ENCODE measurements at places on chromosomes 6 and 20.
A peak's percentile ranks its signal among the peaks of the same experiment; 100 is the strongest.

DNA sequence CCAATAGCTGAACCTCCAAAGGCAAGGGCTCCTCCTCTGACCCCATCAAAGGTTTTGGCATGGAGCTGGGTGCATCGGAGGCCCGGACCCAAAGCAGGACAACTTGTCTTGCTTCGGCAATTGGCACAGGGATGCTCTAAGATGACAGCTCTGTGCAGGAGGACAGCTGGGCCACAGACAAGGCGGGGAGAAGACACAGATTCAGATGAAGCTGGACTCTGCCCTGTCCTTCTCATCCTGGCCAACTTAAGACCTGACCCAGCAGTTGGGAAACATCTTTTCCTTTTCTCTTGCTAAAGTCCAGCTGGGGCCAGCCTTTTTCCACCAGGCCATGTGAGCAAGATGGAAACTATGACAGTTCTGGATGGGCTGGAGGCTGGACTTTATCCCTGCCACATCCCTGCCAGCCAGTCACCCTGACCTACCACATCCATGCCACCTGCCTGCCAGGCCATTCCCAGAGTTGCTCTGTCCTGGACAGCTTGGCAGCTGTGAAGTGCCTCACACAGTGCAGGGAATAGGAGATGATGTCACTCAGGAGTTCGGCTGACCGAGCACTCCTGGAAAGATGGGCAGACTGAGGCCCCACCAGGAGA, 12.7 kb upstream of the PSMF1 start:
- no peak for DNase-seq

DNA sequence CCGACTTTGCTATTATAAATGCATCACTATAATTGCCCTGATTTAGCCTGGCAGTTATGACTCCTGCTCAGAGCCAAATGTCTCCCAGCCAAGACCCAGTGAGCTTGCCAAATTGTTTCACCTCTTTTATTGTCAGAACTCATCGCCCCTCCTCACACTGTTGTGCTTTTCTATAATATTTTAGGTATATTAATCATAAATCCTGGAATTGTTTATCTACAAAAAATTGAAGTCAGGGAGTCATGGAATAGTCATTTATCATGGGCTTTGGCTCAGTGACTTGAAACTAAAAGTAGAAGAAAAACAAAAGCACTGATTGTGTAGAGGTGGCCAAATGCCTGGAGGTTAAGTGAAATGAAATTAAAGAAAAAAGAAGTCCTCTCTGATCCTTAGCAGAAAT, 85.6 kb downstream of the PFDN4 start:
- no peak for DNase-seq

GRCh38 chr6:148761527-148762011, 14.7 kb downstream of the UST start:
- DNase-seq, result peak; percentile 44

DNA sequence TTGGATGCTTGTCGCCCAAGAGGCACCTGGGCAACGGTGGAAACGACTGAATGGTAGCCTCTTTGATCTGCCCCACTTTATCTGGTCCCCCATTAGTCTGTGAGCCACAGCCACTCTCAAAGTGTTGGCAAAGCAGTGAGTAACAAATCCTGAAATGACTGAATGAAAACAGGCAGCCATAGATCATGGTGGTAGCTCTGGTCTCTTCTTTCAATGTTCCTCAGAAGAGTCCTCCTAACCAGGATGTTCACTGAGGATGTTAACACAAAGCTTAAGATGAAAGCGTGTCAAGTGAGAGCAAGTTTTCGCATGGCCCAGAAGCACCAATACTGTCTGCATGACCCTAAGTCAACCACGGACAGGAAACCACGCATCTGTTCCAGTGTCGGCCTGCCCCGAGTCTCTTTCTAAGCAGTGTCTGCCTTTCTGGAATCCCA, 107.3 kb downstream of the IRF4 start:
- DNase-seq, result peak; percentile 68

- no peak for DNase-seq
Observed at GRCh38 chr6:16776394-16777017, 15.2 kb upstream of the ATXN1 start.

GRCh38 chr20:63889241-63890200, 5.4 kb upstream of the DNAJC5 start:
- no peak for DNase-seq

DNA sequence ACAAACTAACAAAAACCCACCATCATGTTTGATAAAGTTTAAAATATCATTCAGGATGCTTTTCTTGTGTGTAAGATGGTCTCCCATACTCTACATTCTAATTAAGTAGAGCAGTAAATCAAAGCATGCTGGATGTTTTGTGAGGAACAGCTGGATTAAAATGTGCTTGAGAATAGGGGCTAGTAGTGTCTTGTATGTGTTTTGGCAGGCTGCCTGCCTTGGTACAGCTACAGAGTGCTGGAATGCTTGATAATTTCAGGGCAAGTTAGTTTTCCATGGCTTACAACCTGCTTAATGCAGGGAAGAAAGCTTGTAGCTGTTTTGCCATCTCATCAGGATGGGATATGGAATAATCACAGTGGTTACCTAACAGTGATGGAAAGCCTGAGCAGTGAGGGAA, 636.6 kb upstream of the MMS22L start:
- no peak for DNase-seq

DNA sequence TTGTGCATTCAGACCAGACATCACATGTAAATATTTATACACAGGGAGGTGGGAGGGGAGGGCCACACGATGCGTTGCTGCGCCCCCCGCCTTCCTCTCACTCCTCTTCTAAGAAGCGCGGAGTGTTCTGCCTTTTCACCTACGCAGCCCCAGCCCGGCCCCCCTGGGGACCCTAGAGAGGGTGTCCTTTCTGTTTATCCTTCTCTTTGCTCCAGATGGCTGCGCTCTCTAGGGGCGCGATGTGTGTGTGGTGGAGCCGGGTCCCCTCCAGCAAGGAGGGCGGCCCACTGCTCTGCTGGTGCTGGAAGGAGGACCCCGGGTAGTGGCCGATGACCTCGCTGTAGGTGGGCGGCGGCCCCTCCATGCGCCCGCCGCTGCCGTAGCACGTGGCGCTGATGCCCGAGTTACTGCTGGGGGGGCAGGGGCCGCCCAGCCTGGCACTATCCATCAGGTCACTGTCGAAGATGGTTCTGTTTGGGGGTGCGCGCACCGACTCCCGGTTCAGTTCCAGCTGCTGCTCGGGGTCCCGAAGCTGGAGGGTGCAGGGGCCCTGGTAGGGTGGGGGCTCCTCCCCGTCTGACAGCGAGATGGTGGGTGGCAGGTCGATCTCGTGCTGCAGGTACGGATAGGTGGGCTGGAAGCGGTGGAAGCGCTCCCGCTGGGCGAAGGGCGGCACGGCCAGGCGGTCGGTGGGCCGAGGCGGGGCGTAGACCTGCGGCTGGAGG, 31.8 kb upstream of the ZBP1 start:
- no peak for DNase-seq

GRCh38 chr6:118377711-118378414, 170.2 kb upstream of the PLN start:
- no peak for DNase-seq

DNA sequence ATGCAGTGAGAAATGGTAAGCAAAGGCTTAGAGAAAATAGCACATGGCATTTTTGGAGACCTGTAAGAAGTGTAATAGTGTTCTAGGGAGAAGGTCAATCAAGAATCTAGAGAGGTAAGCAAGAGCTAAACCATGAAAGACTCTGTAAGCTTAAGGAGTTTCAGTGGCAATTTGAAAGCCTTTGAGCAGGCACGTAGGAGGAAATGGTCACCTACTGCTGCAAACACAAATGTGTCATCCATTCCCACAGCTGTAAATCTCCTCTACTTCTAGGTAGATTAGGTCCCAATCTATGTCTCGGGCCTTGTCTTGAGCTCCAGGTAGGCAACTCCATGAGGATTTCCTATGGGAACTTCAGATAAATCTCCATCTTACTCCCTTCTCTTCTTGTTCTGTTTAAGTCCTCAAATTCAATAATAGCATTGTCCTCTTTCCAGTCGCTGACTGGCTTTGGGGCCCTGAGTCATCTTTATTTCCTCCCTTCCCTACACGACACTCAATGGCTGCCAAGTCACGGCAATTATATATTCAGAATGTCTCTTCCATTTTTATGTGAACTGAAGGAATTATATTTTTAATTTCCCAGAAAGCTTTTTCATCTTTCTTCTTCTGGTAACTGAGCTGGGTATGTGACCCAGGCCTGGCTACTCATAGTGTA, 24.2 kb upstream of the PAQR8 start:
- DNase-seq, result no peak

DNA sequence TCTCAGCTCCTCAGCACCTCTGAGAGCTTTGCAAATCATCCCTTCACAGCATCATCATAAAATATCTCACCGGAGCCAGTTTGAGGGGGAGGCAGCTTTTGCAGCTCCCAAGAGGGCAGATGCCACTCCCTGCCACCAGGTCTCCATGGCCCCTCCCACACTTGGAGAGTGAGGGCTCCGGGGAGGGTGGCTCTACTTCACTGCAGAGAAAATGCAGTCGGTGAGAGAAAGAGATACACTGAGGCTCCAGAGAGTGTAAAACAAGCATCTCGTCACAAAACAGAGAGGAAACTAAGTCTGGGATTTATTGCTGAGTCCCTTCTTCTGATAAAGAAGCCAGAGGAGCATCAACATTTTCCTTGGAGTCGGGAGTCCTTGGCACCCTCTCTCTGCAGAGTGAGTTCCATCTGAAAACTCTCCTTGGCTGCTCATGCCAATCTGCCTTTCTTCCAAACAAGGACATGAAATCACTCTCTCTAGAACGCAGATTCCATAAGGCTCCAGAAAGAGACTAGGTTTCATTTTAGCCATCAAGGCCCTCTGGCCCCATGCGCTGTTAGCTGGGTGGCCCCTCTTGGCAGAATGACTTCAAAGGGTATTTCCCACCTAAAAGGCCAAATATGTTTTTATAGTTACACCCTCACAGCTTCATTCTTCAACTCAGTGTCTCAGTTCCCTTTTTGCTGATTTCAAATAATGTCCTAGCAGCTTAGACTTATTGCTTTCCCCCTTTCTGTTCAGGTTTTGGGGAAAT, 70.6 kb upstream of the F13A1 start:
- peak; percentile 32 for DNase-seq

DNA sequence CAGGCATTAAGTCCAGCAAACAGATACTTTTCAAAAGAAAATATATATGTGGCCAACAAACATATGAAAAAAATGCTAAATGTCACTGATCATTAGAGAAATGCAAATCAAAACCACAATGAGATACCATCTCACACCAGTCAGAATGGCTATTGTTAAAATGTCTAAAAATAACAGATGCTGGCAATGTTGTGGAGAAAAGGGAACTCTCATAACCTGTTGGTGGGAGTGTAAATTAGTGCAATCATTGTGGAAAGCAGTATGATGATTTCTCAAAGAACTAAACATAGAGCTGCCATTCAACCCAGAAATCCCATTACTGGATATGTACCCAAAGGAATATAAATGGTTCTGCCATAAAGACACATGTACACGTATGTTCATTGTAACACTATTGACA, 20.6 kb downstream of the KCNQ5 start:
- no peak for DNase-seq

GRCh38 chr6:158955255-158955654, 44.7 kb downstream of the RSPH3 start:
- peak; percentile 62 for DNase-seq

- no peak for DNase-seq
Observed at GRCh38 chr20:38607351-38607750, 5.7 kb downstream of the ARHGAP40 start.

GRCh38 chr6:303948-304558, 11.8 kb downstream of the DUSP22 start:
- no peak for DNase-seq

DNA sequence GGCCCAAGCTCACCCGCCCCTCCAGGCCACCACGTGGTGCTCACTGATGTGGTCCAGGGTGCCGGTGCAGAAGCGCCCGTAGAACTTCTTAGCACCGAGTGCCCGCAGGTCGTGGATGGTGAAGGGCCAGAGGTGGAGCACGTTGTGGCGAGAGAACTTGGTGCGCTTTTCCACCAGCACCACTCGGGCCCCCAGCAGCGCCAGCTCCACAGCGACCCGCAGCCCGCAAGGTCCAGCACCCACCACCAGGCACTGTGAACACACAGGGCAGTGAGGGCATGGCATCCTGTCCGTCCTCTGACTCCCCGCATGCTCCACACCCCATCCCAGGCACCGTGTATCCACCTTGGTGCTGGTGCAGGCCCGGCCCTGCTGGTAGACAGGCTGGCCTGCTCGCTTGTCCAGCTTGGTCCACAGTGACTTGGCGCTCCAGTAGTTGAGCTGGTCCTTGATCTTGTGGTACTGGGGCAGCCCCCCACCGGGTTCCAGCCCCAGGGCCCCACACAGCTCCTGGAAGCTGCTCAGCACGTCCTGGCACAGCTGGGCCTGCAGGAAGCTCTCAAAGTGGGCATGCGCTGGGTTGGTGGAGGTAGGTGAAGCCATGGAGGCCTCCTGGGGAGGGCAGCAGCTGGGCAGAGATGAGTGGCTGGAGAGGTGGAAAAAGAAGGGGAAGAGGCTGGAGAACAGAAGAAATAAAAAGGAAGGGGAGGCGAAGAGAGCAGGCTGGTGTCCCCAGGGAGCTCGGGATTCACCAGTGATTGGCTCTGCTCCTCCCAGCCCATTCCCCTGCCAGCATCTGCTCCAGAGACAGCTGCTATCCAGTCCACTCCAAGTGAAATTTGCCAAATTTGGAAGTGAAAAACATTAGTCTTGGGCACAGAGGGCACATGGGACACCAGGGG, 1.7 kb downstream of the MICAL1 start:
- peak; percentile 12 for DNase-seq

DNA sequence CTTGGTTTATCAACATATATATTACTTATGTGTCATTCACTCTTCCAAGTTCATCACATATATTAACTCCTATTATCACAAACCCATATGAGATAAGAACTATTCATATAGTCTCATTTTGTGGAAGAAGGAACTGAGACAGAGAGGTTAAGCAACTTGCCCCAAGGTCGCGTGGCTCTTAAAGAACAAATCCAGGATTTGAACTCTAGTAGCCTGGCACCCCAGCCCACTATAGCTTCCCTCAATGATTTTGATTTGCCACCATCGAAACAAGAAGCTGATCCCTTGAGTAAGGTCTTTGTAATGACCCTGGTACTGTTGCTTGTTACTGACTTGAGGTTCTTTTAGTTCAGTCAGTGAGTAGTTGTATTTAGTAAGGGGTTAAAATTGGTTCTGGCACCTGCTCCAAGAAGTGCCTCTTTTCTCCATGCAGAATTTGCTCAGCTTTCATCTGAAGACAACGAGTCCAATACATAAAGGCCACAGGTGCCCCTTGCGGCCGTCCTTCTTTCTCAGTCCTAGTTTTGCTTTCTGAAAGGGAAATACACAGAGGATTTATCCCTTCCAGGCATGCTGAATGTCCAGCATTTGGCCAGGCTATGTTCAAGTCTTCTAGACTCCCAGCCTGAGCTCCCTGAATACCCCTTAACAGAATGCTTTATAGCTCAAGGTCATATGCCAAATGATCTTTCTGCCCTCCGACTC, 253.0 kb downstream of the TBC1D7 start:
- DNase-seq, result peak; percentile 79

GRCh38 chr6:155398221-155398620, 57.4 kb downstream of the NOX3 start:
- DNase-seq, result no peak

- DNase-seq, result no peak
Observed at GRCh38 chr6:29553268-29554057, 6.1 kb downstream of the UBD start.

GRCh38 chr20:1336699-1337367, 7.9 kb upstream of the SDCBP2 start:
- DNase-seq, result no peak

- no peak for DNase-seq
Observed at GRCh38 chr6:87164004-87164403, 8.6 kb downstream of the ZNF292 start.

GRCh38 chr6:112409311-112409710, 62.2 kb downstream of the RFPL4B start:
- no peak for DNase-seq
